ENCODE measurements at places on chromosomes 13 and 19.

GRCh38 chr13:28718543-28719226, at the start of gene SLC46A3:
SLC46A3 (minus strand) TSS chr13:28718970; CDS start chr13:28717998, 972 bp downstream.
- DNase-seq, result peak; percentile 96

GRCh38 chr13:76470991-76471390, 415.2 kb downstream of the KCTD12 start:
- no peak for DNase-seq

GRCh38 chr19:41016488-41017071, 25.5 kb downstream of the CYP2B6 start:
- no peak for DNase-seq

- no peak for DNase-seq
Measured at GRCh38 chr13:103772576-103772975, 706.4 kb upstream of the SLC10A2 start.

- no peak for DNase-seq
Measured at GRCh38 chr19:52115526-52116053, 20.0 kb upstream of the ZNF841 start.

Data from stimulated activated CD4-positive, alpha-beta T cell treated with anti-CD3 and anti-CD28 coated beads, Interleukin-4, amount 100 ng/mL, for 4 hours (primary cell).